ENCODE measurements at places on chromosomes 7 and 10.

DNA sequence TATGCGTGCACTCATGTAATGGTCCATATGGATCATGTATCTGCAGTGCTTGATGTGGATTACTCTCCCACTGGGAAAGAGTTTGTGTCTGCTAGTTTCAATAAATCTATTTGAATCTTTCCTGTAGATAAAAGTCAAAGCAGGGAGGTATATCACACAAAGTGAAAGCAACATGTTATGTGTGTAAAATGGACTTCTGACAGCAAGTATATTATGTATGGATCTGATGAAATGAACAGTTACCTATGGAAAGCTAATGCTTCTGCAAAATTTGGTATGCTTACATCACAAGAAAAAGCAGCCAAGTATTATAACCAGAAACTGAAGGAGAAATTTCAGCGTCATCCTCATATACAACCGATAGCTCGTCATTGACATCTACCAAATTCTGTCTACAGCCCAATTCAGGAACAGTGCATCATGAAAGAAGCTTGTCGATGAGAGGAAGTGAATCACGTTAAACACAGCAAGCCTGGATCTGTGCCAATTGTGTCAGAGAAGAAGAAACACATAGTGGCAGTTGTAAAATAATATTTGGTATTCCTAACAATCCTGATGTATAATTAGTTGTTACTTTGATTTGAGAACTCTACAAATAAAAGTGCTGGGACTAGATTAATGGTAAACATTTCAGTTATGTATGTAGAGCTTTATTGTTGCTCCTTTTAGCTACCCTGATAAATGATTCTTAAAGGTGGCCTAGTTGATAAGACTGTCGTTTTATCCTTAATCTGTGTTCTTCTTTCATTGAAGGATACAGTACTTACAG lies 14.2 kb upstream of the SYPL1 start:
- DNase-seq = no peak

GRCh38 chr7:98559958-98560357 lies 57.1 kb upstream of the NPTX2 start:
- no peak for DNase-seq

DNA sequence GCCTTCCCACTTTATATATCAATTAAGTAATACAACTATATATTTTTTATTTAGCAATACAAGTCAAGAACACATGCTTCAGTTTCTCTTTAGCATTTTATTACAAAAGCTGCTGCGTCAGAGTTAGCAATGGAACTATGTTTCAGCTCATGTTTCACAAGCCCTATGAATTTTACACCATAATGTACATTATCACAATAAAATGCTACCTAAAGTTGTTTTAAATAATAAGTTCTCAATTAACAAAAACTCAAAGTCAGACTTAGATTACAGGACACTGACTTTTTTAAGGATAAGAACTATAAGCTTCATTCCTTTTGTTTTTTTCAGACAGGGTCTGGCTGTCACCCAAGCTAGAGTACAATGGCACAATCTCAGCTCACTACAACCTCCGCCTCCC lies 52.3 kb downstream of the EZH2 start:
- no peak for DNase-seq

DNA sequence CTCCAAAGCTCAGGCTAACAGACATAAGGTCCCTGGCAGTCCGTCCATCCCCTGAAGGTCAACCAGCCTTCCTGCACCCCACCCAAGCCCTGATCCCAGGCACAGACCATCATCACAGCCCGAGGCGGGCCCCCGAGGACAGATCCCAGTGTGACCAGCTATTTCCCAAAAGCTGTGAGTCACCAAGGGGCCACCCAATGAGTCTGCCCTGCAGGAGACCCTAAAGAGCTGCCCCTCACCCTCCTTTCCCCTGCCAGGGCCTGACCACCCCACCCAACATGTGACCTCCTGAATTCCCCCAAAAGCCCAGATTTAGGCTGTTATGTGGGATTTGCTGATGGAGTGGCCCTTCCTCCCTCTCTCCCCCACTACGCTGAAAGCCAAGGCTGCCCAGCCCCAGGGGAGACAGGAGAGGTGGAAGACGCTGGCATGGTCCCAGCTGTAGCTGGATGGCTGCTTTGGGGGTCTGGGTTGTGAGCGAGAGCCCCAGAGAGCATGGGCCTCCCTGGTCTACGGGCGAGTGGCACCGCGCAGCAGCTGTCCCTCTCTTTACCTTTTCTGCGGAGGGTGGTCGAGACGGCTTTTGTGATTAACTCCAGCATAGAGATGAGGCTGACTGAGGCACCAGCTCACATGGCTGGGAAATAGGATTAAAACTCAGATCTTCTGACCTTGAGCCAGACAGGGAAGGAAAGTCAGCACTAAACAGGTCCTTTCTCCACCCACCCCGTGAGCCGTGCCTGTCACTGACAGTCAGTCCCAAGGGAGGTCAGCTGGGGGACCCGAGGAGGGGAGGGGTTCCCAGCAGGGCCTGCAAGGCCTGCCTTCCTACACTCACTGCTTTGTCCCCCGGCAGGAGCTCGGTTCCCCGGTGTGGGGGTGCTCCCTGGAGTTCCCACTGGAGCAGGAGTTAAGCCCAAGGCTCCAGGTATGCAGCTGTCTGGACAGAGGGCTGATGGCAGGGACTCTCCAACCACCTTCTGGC lies 16.7 kb downstream of the ELN start:
- no peak for DNase-seq

DNA sequence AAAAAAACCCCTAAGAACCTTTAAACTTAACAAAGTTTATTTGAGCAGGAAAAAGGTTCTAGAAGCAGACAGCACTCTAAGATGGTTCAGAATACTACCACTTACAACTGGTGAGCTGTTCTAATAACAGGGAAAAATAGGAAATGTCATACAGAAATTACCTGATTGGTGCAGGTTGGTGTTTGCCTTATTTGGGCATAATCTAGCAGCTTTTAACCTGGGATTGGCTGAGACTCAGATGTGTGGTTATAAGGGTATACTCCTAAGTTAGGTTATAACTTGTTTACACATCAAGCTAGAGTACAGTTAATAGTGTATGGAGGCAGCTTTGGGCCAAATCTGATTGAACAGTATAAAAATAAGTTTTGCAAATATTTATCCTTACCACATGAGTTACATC lies 59.8 kb downstream of the MAPK8 start:
- DNase-seq = no peak

DNA sequence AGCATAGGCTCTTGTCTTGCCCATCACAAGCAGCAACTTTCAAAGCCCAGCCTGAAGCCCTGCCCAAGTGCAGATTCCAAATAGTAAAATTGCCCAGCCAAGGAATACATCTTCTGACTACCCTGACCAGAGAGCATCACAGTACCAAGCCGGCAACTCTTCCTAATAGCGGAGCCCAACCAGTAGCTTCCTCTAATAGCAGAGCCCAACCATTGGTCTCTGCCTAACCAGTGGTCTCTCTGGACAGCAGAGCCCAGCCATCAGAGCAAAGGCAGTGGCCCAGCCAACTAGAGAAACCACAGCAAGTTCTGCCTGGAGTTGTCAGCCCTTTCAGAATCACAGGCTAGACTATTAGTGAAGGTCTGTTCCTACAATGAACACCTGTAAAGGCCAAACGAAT lies 285.6 kb downstream of the HGF start:
- DNase-seq = no peak

GRCh38 chr10:352476-353235 lies 217.4 kb downstream of the ZMYND11 start:
- DNase-seq = no peak

Measured in stimulated activated CD4-positive, alpha-beta T cell treated with anti-CD3 and anti-CD28 coated beads, Interleukin-4, amount 100 ng/mL, for 1 hour (primary cell).